NCI-H1092 (cell line): ENCODE measurements at places on chromosomes 2 and 18.

GRCh38 chr2:44602446-44602845 is 240.7 kb downstream of the CAMKMT start:
- no peak for DNase-seq

- no peak for DNase-seq
Observed at GRCh38 chr2:241720560-241720959, 13.9 kb upstream of the D2HGDH start.

DNA sequence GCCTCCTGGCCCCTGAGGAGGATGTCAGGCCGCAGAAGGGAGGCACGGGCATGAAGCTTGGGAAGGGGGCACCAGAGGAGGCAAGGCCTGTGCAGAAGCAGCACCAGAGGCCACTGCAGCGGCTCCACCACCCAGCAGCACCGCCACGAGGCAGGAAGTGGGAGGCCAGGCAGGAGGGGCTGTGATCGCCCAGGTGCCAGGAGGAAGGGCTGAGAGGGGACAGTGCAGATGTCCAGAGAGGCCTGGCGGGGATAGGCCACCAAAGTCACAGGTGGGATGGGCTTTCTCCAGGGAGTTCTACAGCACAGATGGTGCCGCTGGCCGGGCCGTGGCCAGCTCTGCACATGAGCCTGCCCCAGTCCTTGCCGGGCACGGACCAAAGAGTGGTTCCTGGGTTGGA is 6.0 kb upstream of the ALPI start:
- DNase-seq, result no peak

DNA sequence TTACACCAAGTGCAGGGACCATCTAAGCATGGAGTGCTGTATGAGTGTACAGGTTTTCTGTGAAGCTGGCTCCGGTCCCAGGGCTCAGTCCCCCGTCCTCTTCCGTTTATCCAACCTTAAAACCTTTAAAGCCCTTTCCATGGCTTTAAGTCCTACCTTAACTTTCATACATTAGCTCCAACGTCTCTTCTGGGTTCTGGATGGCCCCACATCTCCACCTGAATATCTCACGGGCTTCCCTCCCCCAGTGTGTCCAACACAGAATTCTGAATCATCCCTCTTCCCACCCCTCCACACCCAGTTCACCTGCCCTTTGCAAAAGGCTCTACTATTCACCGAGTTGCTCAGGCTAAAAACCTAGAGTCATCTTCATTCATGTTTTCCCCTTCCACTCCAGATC is 12.8 kb downstream of the ARHGAP25 start:
- DNase-seq, result no peak

DNA sequence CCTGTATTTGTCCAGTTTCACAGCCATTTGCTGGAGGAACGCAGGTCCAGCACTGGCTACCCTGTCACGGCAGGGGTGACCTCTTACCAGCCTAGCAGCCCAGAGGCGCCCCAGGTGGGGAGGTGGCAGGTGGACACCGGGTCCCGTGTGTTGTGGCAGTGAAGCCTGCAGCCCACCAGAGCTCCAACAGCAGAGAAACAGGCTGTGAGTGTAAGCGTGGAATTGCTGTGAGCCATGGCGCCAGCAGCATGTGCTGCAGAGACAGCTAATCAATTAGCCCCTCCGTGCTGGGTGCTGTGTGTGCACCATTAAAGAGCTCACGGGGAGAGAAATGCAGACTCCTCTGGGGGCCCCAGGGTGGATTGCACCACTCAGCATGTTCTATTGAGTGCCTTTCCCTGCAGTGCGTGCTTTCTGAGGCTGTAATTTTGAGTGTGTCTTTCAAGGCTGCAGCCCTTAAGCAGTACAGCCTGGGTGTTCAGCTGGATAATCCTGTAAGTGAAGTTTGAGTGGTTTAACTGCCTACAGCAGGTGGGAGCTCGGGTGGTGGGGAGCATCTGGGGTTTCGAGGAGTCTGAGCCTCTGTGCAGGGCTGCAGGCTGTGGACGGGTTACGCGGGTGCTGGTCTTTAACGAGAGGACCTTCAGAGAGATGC is 15.9 kb downstream of the RTP5 start:
- peak; percentile 23 for DNase-seq
